ENCODE measurements at places on chromosomes 2 and 18.

DNA sequence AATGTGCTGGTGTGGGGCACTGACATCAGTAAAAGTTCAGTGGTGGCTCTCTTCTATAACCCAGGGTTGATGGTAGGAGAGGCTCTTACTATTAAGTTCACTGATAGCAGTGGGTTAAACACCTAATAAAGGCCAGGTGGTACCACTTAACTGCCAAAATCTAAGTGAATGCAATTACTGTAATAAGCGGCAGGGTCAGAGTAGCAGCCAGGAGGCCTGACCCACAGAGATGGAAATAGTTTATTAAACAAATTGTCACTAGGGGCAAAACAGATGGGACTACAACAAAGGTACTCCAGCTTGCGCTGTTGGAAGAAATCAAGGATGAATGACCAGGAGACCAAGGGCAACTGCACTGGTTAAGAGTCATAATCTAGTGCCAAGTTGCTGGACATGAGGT is 26.6 kb downstream of the ZSWIM2 start:
- DNase-seq, result no peak

DNA sequence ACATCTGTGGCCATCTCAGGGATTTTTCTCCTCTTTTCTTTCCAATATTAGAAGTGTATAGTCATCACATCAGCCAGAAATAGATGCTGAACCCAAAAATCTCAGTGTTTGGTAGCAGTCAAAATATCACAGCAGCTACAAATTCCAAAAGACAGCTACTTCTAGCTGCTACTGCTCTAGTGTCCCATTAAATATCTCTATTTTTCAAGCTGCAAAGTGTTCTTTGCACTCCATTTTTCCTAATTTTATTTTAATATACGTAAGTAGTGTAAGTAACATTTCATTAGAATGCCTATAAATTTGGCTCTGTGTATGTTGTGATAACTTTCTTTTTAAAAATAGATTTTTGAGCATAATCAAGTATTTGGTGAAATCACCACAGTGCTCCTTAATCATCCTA is 967.3 kb downstream of the BCL11A start:
- DNase-seq, result no peak

- DNase-seq, result no peak
Measured at GRCh38 chr2:154551649-154552048, 146.8 kb upstream of the KCNJ3 start.

GRCh38 chr18:42915299-42915698 is 200.2 kb downstream of the RIT2 start:
- no peak for DNase-seq
